ENCODE measurements at places on chromosomes 4 and X.

DNA sequence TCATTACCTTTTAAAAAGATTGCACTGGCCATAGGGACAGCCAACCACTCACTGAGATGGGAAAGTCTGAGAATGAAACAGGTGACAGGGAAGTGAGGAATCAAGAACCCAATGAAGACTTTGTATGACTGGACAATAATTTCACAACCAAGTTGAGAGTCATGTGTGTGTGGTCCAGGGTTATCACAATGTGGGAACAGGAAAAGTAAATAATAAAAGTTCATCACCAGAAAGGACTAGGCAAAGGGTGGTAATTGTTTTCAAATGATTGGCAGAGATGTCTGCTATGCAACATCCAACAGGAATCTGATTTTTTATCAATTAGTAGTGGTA lies 129.3 kb downstream of the AMELX start:
- no peak for DNase-seq

- no peak for DNase-seq
Observed at GRCh38 chr4:127081041-127081440, 551.7 kb upstream of the INTU start.

- DNase-seq, result no peak
Observed at GRCh38 chrX:107628662-107629539, 591 bp downstream of the PRPS1 start.

GRCh38 chr4:167101035-167101434 lies 133.3 kb downstream of the SPOCK3 start:
- DNase-seq, result no peak

- DNase-seq, result no peak
Observed at GRCh38 chr4:101284546-101284945, 62.8 kb downstream of the PPP3CA start.

DNA sequence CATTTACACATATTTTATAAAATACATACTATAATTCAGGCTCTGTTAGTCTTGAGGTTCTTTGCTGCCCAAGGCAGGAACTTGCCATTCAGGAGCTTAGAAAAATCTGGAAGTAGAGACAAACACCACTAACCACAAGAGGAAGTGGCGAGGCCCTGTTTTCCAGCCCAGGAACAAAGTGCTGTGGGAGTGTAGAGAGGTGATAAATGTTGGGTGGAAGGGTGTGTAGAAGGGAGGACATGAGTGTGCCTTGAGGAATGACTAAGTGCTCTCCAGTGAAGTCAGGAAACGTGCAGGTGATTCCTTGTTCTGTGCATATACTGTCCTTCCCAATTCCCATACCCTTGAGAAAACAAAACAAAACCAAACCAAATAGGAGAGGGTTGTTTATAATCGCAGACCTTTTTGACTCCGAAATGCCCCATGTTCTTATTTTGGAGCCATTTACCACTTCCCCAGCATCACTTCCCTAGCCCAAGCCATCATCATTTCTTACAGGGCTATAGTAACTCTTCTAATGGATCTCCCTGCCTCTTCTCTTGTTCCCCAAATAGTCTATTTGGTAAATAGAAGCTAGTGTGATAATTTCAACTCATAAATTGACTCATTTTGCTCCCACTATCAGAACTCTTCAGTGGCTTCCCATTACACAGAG lies 83.2 kb downstream of the GPAT3 start:
- DNase-seq, result no peak

DNA sequence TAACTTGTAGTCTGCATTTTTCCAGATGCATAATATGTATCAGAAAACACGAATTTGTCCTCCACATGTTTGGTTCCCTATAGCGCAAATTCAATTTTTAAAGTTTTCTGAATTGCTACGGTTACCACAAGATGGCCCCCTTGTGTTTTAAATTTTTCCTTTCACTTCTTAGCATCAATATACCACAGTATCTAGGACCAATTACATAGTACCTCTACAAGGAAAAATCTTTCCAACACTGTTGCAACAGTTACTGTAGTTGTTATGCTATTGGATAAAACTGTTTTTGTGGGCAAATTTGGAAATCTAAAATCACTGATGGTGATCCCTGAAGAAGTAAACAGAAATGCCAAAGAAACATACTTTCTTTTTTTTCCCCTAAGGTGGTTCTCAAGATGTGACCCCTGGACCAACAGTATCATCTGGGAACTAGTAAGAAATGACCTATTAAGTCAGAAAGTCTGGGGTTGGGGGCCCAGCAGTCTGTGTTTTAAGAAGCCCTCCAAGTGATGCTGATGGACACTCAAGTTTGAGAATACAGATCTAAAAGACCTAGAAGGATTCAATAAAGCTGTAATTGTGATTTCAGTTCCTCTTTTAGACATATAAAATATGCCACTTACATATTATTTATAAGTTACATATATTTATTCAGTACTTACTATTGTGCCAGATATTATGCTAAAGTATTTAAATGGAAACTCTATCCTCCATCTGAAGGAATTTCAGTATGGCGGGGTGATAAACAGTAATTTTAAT lies 3.1 kb downstream of the ZGRF1 start:
- no peak for DNase-seq

DNA sequence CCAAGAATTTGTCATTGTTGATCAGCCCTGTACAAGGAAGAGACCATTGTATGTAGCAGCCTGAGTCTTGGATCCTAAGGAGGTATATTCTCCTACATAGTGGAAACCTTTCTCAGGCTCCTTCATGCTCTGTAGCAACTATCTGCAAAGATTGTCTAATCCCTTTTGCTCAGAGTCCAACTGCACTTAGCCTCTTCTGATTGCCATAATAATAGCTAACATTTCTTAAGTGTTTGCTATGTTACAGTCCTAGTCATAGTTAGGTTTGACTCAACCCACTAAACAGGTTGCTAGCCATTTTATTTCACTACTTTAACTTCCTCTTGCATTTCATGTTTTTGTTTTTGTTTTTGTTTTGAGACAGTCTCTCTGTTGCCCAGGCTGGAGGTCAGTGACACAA lies 50.8 kb upstream of the SLC16A2 start:
- DNase-seq, result no peak

DNA sequence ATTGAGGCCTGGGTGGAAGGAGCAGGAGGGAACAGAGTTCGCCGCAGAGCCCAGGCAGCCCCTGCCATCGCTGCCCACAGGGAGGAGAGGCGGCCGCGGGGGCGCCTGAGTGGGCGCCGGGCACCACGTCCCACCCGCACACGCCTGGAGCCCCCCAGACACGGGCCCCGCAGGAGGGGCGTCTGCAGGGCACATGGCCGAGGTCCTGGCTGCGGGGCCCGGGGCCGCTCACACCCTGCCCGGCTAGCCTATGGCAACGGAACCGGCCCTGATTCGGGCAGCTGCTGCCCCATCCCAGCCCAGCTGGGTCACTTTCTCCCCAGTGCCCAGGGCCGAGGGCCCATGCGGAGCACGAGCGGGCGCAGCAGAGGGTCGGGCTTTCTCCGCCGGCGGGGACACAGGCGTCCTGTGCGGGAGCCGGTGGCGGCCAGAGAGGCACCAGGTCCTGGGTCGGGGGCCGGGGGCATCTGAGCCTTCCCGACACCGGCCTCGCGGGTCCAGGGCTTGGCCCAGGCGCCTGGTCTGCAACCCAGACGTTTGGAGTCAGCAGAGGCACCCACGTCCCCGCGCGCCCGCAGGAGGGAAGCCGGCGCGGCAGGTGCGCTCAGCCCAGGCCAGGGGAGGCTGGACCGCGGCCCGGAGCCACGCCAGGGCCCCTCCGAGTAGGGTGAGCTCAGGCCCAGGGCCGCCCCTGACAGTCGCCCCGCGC lies 91.2 kb downstream of the FAM53A start:
- peak; percentile 56 for DNase-seq

DNA sequence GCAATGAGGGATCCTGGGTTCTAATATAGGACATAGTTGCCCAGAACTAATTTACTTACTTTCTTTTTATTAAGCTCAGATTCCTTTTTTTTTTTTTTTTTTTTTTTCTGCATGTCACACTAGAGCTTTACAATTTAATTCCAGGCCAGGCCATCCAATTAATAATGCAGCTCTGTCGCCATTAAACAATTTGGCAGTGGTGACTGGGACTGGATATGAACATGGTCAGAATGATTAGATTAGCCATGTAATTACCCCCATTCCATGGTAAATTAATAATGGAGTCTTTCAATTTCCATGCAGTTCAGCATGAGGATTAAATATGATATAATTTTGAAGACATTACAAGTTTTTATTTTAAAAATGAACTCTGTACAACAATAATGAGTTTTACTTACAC lies 226.9 kb upstream of the ANXA3 start:
- no peak for DNase-seq

GRCh38 chr4:183328832-183329231 lies 6.6 kb upstream of the CLDN24 start:
- DNase-seq, result no peak

DNA sequence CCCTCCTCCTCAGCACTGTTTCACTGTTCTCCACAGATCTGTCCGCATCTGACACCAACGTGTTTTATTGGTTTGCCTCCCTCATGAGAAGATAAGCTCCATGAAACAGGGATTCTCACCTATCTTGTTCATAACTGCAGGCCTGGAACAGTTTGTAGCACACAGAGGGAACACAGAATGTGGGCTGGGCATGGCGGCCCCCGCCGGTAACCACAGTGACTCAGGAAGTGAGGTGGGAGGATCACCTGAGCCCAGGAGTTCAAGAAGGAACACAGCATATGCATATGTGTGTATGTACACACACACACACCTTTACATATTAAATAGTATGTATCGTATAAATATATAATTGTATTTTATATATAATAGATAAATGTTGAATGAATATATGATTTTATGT lies 168.6 kb downstream of the AFAP1 start:
- peak; percentile 40 for DNase-seq

GRCh38 chr4:169492436-169493163 lies 119.8 kb downstream of the NEK1 start:
- no peak for DNase-seq

- no peak for DNase-seq
Observed at GRCh38 chr4:12846368-12846767, 637.8 kb downstream of the RAB28 start.

DNA sequence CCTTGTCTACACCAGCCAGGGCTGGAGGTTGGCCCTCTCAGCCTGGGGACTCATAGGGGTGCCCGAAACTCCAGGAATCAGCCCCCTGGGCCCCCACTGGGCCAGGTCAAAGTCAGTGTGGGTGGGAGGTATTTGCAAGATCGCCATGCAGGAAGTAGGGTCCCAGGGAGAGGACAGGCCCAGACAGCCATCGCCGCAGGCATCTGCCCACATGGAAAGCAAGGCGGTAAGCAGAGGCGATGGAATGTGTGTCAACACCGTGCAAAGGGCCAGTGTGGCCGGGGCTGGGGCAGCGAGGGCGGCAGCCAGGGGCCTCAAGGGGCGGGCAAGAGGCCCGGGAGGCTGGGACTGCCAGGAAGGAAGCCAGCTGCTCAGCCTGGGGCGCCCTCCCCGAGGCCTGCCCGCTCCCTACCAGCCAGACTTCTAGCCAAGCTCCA lies 19.3 kb upstream of the DUSP9 start:
- DNase-seq, result peak; percentile 56

All from sigmoid colon (tissue), 7 donors.